ENCODE measurements at places on chromosomes 12 and 14.

DNA sequence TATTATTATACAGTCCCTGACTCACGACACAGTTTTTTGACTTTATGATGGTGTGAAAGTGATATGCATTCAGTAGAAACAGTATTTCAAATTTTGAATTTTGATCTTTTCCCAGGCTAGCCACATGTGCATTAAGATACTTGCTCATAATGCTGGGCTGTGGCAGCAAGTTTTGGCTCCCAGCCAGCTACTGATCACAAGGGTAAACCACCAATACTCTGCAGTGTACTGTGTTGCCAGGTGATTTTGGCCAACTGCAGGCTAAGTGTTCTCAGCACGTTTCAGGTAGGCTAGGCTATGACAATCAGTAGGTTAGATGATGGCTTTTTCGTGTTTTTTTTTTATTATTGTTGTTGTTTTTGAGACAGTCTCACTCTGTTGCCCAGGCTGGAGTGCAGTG lies 69.4 kb upstream of the ACTN1 start:
- DNase-seq: no peak

GRCh38 chr14:101843665-101844064 lies 82.2 kb downstream of the PPP2R5C start:
- no peak for DNase-seq

DNA sequence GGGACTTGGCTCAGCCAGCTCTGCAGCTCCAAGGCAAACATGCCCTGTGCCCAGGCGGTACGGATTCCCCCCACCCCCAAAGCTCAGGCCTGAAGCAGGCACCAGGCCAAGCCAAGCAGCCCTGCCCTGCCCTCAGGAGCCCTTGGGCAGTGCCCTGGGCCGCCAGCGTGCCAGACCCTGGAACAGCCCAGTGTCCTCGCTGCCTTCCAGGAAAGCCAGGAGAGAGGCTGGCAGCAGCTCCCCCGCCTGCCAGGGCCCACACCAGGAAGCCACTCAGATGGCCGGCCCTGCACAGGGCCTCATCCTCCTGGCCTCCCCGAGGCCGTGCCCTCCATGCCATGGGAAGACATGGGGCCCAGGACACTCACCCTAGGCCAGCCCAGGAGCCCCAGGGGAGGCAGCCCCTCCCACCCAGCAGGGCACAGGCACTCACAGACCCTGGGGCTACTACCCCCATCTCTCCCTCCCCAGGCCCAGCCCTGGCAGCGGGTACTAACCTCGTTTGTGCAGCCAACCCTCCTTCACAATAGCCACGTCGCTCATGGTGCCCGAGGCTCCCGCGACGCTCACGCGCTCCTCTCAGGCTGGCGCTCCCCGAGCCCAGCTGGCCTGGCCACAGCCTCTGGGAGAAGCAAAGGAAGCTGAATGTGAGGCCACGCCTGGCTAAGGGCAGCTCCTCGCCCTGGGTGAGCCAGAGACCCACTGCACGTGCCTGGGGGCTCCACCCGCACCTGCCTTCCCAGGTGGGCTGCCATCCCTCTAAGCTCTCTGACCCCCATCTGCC lies 3.3 kb downstream of the AKT1 start:
- DNase-seq: no peak

GRCh38 chr12:3398196-3398789 lies 92.7 kb upstream of the PRMT8 start:
- no peak for DNase-seq

DNA sequence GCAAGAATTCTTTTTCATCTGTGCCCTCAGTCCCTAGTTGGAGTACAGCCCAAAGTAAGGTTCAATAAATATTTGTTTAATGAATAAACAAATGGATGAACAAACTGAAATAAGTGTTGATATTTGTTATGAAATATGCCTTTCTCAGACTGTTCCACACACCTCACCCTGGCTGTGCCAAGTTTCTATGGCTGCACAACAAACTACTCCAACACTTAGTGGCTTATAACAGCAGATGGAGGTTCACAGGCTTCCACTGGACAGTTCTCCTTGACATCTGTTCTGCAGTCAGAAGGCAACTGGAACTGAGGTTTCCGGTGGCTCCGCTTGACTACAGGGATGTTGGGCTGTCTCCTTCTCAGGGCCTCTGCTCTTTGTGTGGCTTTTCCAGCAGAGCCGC lies 197.1 kb downstream of the RGS6 start:
- DNase-seq: no peak

DNA sequence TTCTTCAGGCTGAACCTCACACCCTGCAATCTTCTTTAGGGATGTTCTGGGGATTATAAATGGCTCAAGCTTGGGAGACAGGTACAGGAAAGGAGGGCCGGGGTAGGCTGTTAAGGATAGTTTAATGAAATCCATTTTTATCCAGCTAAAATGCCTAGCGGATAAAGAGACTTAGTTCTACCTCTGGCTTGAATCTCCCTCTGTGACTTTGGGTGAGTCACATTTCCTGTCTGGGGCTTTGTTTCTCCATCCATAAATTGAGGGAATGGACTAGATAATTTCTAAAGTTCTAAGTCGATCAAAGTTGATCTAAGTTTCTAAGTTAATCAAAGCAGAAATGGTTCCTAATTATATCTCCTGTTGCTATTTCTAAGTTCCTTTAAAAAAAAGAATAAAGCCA lies 319.6 kb upstream of the E2F7 start:
- peak; percentile 37 for DNase-seq

DNA sequence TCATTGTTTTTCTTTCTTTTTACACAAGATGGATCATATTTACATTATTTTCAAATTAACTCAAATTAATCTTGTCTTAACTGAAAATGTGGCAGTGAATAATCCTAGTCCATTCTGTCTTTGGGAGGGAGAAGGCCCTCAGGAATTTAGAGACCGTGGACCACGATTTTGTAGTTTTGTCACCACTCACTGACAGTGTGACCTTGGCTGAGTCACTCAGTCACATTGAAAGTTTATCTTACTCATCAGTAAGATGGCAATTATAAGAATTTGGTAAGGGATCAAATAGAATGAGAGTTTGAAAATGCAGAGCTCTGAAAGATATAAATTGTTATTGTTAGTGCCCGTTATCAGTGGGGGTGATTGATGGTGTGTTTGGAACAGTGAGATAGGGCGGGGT lies 16.4 kb downstream of the FOXJ2 start:
- DNase-seq: no peak

Measured in Daoy (cell line).